ENCODE measurements at places on chromosomes 5 and 9.

GRCh38 chr5:97231025-97231636, 48.1 kb upstream of the RIOK2 start:
- no peak for DNase-seq

- no peak for DNase-seq
Measured at GRCh38 chr9:127866535-127866934, 10.9 kb downstream of the AK1 start.

GRCh38 chr5:65065001-65065511, 296.3 kb downstream of the CWC27 start:
- no peak for DNase-seq

DNA sequence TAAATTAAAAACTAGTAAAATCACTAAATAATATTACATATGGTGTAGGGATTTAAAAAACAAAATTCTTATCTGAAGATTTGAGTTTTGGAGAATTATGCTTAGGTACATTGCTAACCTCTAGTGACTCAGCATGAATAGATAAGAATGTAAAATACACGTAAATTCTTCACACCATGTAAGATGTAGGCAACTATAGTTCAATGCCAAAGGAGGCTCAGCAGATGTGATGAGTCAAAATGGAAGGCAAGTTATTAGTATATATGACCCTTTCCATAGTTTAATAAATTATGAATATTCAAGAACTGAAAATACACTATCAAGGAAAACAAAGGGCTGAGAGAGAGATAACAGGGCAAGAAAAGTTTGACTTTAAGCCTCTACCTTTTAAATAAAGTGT, 79.0 kb downstream of the MRPS30 start:
- DNase-seq, result no peak

GRCh38 chr5:107274571-107274970, 396.2 kb downstream of the EFNA5 start:
- DNase-seq, result no peak

DNA sequence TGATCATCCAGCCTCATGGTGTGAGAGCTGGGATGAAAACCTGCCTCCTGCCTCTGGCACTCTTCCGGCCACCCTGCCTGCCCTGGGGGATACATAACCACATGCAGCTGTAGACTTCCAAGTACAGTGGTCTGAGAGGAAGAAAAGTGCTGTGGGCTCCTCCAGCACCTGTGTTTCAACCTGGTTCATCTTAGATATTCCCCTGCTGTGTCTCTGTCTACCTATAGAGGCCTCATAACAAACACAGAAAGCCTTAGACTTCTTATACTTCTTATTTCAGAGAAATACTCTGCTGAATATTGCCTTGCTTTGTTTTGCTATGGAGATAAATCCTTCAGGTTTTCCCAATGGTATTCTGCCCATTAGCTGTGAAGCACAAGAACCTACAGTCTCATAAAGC, 19.6 kb upstream of the TNFAIP8 start:
- DNase-seq, result no peak

DNA sequence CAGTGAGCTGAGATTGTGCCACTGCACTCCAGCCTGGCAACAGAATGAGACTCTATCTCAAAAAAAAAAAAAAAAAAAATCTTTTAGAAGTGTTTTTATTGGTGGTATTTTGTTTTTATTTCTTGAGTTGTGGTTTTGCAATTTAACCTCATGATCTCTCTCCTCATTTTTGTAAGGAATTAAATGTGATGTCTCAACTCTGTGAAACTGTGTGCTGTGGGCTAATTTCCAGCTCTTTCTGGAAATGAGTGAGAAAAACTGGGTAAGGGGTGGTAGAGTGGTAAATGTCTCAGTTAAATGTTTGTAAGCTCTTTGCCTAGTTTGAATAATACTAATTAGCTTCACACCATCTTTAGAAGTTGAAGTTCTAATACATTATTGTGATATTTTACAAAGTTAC, 29.0 kb downstream of the ACO1 start:
- DNase-seq, result no peak
